ENCODE measurements at places on chromosomes 2 and 18.

DNA sequence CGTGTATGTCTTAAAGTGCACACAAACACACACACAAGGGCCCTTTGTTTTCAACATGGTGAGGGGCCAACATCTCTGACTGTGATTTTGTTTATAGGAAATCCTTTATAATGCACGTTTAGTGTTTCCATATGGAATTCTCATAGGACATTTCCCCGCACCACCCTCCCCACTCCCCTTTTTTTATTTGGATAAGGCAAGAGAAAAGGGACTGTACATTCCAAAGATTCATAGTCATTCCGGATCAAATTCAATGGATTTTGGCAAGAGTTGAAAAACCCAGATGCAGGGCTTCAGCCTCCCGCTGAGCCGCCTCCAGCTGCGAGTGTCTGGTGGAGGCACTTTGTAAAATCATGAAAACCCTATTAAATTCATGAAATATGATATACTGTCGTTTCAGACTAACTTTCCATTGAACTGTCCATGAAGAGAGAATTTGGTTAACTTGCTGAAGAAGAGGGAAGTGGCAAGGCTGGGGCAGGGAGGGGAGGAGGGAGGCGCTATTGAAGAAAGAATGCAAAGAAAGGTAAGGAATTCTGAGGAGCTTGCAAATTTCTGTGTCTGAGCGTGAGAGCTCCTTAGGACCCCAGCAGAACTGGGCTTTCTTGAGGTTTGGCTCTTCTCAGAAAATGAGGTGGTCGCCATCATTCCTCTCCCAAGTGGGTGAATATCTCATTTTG is 25.8 kb upstream of the SLC14A2 start:
- no peak for DNase-seq

- DNase-seq, result no peak
These were observed 70.8 kb downstream of the ABI2 start for GRCh38 chr2:203399031-203399430.

DNA sequence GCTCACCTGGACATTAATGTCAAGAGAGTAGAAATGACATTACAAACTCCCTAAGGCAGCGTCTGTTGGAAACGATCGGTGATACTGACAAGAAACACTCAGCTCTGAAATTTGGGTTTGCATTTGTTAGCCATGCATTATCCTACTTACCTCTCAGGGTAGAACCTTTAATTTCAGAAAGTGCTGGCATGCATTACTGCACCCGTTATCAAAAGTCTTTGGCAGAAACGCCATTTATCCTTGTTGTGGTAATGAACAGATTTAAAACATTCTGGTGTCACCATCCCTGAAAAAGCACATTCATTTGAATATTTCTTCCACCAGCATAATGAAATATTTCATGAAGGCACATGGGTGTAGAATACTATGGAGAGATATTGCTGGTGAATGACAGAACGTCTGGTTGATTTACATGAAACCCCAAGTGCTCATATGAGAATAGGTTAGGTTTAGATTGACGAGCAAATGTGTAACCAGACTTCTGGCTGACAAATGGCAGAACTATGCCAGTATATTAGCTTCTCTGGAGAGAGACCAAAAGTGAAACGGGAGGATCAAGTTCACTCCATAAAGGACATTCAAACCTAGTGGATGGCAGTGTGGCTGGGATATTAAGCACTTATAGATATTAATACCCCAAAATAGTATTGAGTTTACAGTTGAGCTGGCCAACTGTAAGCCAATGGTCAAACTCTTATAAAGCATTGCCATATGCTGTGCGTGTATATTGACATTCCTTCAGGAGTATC is 53.5 kb upstream of the ITGB6 start:
- no peak for DNase-seq

DNA sequence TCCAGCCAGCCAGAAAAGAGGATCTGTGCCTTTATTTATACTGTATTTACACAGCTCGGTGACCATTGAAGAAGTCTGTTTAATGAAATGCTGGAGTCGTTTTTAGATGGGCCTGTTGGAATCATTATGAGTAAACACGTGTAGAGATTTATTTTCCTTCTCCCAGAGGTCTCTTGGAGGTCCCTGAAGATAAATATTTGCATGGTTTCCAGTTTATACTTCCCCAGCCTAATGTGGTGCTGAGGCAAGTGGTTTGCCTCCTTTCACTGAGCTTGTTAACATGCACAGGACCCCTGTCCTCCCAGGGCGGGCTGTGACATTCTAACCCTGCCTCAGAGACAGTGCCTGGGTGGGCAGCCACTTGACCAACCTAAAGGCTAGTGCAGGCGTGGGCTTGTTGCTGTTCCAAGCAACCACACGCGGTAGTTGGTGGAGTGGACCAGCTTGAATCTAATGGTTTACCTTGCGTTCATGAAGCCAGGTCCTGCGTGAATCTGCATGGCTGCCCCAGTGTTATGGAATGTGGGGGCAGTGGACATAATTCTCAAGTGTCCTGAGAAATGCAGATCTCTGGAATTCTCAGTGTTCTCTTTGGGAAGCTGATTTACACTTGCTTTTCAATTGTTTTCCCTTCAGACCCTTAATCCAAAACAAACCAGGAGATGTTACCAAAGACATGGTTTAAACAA is 130.2 kb upstream of the DLX2 start:
- DNase-seq, result no peak

All from CMK (cell line).